ENCODE measurements at places on chromosomes 6 and 20.

GRCh38 chr20:61385296-61385695 lies 133.2 kb downstream of the CDH4 start:
- no peaks in the 10 kb centered on the region for H3K4me1 ChIP-seq
- H3K27ac ChIP-seq, result no peak overlapping the region
- H3K27me3 ChIP-seq, result no peaks in the 10 kb centered on the region
- no peak for DNase-seq
- H3K4me3 ChIP-seq, result no peak overlapping the region
- no peaks in the 10 kb centered on the region for H3K36me3 ChIP-seq

DNA sequence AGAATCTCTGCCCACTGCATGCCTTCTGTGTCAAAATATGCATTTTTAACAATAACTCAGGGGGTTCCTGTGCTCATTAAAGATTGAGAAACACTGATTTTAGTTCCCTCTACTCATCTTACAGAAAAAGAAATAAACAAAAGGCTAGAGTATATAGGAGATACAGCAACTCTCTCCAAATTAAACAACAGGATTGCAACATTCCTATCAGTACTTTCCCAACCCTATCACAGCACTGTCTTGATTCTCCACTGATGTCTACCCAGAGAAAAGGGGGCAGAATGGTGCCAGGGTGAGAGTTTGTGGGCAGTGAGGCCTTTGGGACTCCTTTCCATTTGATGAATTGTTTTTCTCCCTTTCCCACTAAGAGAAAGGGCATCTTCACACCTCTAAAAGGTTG lies 4.7 kb downstream of the OTOR start:
- H3K27ac ChIP-seq, result no peak overlapping the region
- no peak for DNase-seq
- H3K27me3 ChIP-seq, result no peaks in the 10 kb centered on the region
- no peaks in the 10 kb centered on the region for H3K36me3 ChIP-seq

DNA sequence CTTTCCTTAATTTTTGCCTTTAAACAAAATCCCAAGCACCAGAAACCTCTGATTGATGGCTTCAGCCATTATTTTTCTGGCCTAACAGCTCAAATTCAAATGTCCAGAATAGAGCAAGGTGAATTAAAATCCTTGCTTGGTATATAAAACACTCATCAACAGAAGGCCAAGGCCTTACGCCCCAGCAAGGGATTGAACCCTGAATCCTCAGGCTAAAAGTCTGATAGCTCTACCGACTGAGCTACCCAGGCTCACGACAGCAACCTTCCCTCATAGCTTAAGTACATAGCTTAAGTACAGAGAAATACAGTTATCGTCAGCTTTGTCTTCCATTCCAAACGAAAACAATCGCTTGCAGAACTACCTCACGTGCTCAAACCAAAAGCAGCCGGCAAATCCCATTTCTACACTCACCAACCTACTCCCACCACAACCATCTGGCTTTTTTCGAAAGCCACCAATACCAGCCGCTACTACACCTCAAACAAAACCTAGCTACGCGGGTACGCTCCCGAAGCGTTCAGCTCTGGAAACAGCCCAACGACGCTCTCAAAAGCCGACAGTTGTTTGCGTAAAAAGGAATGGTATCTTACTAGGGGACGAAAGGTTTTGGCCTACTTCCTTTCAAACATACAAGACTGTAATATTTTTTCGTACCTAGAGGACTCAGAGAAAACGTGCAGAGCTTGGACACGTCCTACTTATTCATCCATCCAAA lies 167.5 kb downstream of the GPX5 start:
- peak overlapping the region; percentile 67 for H3K27ac ChIP-seq
- no peaks in the 10 kb centered on the region for H3K27me3 ChIP-seq
- H3K36me3 ChIP-seq, result no peaks in the 10 kb centered on the region
- DNase-seq, result peak; percentile 20

- no peaks in the 10 kb centered on the region for H3K4me1 ChIP-seq
- DNase-seq, result no peak
- H3K4me3 ChIP-seq, result no peak overlapping the region
These were observed 579.5 kb downstream of the TFAP2B start for GRCh38 chr6:51398064-51398705.

GRCh38 chr20:55615818-55616217 lies 389.5 kb downstream of the CBLN4 start:
- H3K4me3 ChIP-seq, result no peak overlapping the region
- no peaks in the 10 kb centered on the region for H3K36me3 ChIP-seq
- H3K27me3 ChIP-seq, result no peaks in the 10 kb centered on the region
- no peak for DNase-seq
